ENCODE measurements at places on chromosomes 16 and 17. TPM values are rescaled to one million over a fixed set of nuclear protein-coding genes. Genes with fewer than 3 reads are reported as not detected.

Gene CDRT15
- not detected for total RNA-seq

Gene MYH1
- total RNA-seq = not detected

DNA sequence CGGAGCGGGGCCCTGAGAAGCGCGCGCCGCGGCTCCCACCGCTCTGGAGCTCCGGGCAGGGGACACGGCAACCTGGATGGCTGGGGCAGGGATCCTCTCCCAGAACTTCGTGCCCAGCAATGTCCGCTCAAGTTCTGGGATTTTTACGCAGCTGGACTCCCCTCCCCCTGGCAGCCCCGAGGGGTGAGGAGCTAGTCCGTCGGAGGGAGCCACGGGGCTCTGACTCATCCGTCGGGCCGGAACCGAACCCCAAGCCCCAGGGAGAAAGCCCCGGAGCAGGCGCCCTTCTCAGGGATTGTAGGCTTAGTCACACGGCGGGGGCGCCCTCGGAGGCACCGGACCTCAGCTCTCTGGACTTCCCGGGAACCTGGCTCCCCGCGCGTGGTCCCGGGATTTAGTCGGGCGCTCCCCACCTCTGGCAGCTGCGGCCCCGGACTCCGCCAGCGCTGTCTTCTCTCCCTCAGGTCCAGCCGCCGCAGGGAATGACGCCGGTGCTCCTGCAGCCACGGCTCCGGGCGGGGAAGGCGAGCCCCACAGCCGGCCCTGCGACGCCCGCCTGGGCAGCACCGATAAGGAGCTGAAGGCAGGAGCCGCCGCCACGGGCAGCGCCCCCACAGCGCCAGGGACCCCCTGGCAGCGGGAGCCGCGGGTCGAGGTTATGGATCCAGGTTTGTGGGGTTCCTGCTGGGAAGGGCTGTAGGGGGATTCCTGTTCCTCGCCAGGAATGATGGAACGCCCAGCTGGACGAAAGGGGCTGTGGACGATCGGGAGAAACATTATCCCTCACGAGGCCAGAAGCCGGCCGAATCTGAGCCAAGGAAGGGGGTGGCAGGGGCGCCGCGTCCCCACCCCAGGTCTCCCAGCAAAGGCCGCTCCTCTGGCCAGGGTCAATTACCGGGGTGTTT, 830 bp downstream of the SPHK1 start:
- DNase-seq = no peak
- H3K27ac ChIP-seq = peak overlapping the region; percentile 79
- peak overlapping the region; percentile 59 for H3K4me3 ChIP-seq
- H3K36me3 ChIP-seq = no peaks in the 10 kb centered on the region

DNA sequence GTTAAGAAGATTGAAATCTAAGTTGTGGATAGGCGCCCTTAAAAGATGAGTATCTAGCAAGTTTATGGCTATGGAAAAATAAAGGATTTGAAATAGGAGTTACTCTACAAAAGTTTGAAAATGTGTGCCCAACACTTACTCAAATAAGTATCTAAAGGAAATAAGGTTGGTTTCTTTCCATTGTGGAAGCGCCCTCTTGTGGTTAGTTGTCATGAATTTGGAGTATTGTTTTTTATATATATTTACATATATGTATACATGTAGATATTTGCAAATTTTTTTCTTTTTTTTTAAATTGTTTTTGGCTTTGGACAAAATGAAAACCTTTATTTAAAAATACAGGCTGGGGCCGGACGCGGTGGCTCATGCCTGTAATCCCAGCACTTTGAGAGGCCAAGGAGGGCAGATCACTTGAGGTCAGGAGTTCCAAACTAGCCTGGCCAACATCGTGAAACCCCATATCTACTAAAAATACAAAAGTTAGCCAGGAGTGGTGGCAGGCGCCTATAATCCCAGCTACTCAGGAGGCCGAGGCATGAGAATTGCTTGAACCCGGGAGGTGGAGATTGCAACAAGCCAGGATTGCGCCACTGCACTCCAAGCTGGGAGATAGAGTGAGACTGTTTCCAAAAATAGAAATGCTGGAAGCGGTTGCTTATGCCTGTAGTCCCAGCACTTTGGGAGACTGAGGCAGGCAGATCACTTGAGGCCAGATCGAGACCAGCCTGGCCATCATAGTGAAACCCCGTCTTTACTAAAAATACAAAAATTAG, 24.0 kb upstream of the VPS4A start:
- no peaks in the 10 kb centered on the region for H3K27me3 ChIP-seq
- no peak overlapping the region for H3K27ac ChIP-seq
- no peaks in the 10 kb centered on the region for H3K36me3 ChIP-seq
- H3K4me3 ChIP-seq = no peak overlapping the region
- DNase-seq = peak; percentile 2

DNA sequence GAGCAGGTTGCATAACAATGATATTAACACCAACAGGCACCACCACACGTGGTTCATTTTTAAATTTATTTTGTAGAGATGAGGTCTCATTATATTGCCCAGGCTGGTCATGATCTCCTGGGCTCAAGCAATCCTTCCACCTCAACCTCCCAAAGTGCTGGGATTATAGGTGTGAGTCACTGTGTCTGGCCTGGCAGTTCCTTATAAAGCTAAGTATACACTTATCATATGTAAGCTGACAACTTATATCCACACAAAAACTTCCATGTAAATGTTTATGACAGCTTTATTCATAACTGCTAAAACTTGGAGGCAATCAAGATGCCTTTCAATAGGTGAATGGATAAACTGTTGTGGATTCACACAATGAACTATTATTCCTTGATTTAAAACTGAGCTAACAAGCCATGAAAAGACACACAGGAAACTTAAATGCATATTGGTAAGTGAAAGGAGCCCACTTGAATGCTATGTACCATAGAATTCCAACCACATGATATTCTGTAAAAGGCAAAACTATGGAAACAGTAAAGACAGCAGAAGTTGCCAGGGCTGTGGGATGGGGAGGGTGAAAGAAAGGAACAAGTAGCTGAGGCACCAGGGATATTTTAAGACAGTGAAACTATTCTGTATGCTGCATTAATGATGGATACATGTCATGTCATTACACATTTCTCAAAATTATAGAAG, 156.5 kb upstream of the KCNJ18 start:
- no peaks in the 10 kb centered on the region for H3K27me3 ChIP-seq
- H3K4me1 ChIP-seq = no peaks in the 10 kb centered on the region
- H3K27ac ChIP-seq = no peak overlapping the region
- DNase-seq = no peak
- H3K4me3 ChIP-seq = no peak overlapping the region
- H3K36me3 ChIP-seq = no peaks in the 10 kb centered on the region

- no peaks in the 10 kb centered on the region for H3K27me3 ChIP-seq
- DNase-seq = no peak
- no peak overlapping the region for H3K27ac ChIP-seq
- 0 out of 2 replicates have a peak, but pooled peaks cover 3% of the 10 kb centered on the region for H3K4me1 ChIP-seq
- no peak overlapping the region for H3K4me3 ChIP-seq
Measured at GRCh38 chr16:14405611-14406537, 224.2 kb downstream of the PARN start.

DNA sequence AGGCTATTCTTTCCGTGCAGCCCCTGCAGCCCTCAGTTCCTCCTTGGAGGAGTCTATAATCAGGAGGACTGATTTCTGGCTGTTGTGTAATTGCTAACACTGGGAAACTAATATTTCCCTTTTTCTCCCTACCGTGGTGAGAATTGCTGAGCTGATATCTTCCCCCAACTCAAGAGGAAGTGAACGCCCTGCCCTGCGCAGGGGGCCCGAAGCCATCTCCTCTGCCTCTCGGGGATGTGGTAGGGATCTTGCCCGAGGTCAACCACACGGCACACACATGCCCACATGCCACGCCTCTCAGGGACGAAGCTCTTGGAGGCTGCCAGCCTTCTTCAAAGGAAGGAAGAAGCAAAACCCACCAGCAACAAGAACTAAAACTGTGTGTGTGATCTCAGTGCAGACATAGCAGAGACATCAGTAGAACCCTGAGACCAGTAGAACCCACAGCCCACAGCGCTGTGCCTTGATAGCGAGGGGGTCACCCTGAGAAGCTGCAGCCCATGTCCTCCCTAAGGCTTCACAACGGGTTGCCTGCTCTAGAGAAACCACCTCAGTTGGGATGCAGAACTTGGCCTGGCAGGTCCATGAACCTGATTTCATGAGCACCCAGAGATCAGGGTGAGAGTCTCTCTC, 8.9 kb upstream of the ULK2 start:
- H3K4me1 ChIP-seq = no peaks in the 10 kb centered on the region
- no peaks in the 10 kb centered on the region for H3K36me3 ChIP-seq
- H3K27ac ChIP-seq = no peak overlapping the region
- no peak overlapping the region for H3K4me3 ChIP-seq
- DNase-seq = no peak

Gene MAP3K3
- total RNA-seq = 22.3 TPM

GRCh38 chr16:12613131-12613991, 190.3 kb downstream of the CPPED1 start:
- peak; percentile 71 for DNase-seq
- H3K4me1 ChIP-seq = no peaks in the 10 kb centered on the region
- H3K4me3 ChIP-seq = no peak overlapping the region
- H3K36me3 ChIP-seq = no peaks in the 10 kb centered on the region

DNA sequence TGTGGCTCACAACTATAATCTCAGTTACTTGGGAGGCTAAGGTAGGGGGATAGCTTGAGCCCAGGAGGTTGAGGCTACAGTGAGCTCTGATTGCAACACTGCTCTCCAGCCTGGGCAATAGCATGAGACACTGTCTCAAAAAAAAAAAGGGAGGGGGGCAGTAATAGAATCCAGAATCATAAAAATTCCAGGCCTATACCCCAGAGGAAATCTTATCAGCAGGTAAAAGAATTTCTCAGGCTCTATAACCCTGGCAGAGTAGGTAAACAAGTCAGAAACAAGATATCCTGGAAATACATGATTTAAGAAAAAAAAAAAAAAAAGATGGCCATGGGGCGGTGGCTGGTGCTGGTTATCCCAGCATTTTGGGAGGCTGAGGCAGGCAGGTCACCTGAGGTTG, 12.9 kb downstream of the SPAG9 start:
- H3K27ac ChIP-seq = no peak overlapping the region
- H3K4me3 ChIP-seq = no peak overlapping the region
- no peaks in the 10 kb centered on the region for H3K36me3 ChIP-seq
- no peak for DNase-seq
- H3K4me1 ChIP-seq = no peaks in the 10 kb centered on the region

DNA sequence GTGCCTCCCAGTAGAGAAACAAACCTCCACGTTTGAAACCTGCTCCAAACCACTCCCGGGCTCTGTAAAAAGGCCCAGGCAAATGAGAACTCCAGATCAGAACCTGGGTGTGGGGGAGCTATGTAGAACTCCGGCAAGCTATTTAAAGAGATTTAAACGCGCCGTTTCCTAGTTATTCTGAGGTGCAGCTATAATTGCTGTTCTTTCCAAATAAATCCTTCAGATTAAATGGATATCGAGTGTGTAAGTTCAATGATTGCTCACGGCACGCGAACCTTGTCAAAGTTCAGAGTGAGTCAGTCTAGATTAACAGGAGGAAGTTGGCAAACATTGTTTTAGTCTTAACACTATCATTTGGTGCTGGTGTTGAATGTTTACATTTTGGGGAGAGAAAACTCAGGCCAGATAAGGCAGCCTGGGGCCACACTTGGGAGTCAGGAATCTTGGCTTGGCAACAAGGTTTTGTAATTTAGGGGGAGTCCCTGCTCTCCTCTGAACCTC, 92.9 kb upstream of the SALL1 start:
- no peak for DNase-seq
- no peak overlapping the region for H3K27ac ChIP-seq

DNA sequence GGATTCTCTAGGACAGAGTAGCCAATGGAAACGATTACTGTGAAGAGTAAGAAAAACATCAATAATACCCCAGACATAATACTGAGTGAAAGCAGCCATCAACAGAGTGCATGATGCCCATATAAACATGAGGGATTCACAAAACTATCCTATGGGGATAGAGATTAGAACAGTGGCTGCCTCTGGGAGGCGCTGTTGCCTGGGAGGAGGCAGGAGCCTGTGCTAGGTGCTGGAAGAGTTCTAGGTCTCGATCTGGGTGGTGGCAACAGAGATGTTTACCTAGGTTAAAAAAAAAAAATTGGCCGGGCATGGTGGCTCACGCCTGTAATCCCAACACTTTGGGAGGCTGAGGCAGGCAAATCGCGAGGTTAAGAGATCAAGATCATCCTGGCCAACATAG, 7.9 kb downstream of the FA2H start:
- H3K4me3 ChIP-seq = no peak overlapping the region
- DNase-seq = no peak
- H3K36me3 ChIP-seq = no peaks in the 10 kb centered on the region
- no peaks in the 10 kb centered on the region for H3K27me3 ChIP-seq

- no peak overlapping the region for H3K27ac ChIP-seq
- H3K4me1 ChIP-seq = peaks cover 9% of the 10 kb centered on the region
- no peaks in the 10 kb centered on the region for H3K36me3 ChIP-seq
- no peak overlapping the region for H3K4me3 ChIP-seq
- no peak for DNase-seq
Measured at GRCh38 chr16:67112591-67113399, 3.1 kb downstream of the PHAF1 start.

- no peak for DNase-seq
- H3K27ac ChIP-seq = no peak overlapping the region
- peaks cover 6% of the 10 kb centered on the region for H3K27me3 ChIP-seq
- no peak overlapping the region for H3K4me3 ChIP-seq
- H3K4me1 ChIP-seq = no peaks in the 10 kb centered on the region
Measured at GRCh38 chr17:45742251-45742650, 41.9 kb upstream of the CRHR1 start.

Gene TBC1D3E
- total RNA-seq = not detected

DNA sequence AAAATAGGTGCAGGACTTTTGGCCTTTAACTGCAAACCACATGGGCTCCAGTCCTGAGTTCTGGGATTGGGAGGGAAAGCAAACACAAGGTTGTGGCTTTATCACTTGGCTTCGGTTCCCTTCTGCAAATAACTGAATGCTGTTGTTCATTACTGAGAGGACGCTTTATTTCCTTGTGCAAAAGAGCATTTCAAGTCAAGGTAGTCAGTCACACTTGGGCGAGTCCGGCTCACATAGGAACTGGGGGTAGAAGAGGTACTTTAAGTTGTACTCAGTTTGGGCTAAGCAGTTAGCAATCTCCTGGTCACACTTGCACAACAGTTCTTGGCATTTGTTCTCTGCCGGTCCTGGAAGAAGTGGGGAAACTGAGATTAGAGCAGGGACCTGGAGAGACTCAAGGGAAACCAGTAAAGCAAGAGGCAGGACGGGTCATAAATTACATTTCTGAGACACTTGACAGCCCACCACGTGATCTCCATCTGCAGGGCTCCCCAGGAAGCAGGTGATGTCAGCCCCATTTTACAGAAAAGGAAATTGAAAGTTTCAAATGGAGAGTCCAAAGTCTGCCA, 21.6 kb downstream of the PLA2G10 start:
- no peak for DNase-seq
- H3K27ac ChIP-seq = no peak overlapping the region
- H3K36me3 ChIP-seq = no peaks in the 10 kb centered on the region
- no peaks in the 10 kb centered on the region for H3K27me3 ChIP-seq
- no peak overlapping the region for H3K4me3 ChIP-seq

GRCh38 chr17:51794466-51794865, 364.0 kb downstream of the CA10 start:
- H3K36me3 ChIP-seq = no peaks in the 10 kb centered on the region
- H3K27ac ChIP-seq = no peak overlapping the region
- H3K4me3 ChIP-seq = no peak overlapping the region
- no peak for DNase-seq

Gene CIITA
- 0.41 TPM for total RNA-seq

Gene RNF112
- total RNA-seq = 0.10 TPM

Gene TMEM114
- total RNA-seq = not detected

- no peak overlapping the region for H3K27ac ChIP-seq
- no peak overlapping the region for H3K4me3 ChIP-seq
- no peaks in the 10 kb centered on the region for H3K27me3 ChIP-seq
- no peaks in the 10 kb centered on the region for H3K4me1 ChIP-seq
- DNase-seq = no peak
Measured at GRCh38 chr16:11892761-11893160, 23.0 kb downstream of the GSPT1 start.

Measured in Panc1 (cell line).